Activated naive CD8-positive, alpha-beta T cell treated with anti-CD3 and anti-CD28 coated beads, Interleukin-2, amount 10 ng/mL, durations not matched to agents 7 days and 5 days (primary cell): ENCODE measurements at places on chromosomes 5 and 9.

GRCh38 chr9:18658804-18659705 lies 185.1 kb downstream of the ADAMTSL1 start:
- DNase-seq = no peak

- DNase-seq = no peak
Observed at GRCh38 chr9:136022731-136023409, 61.7 kb upstream of the UBAC1 start.

DNA sequence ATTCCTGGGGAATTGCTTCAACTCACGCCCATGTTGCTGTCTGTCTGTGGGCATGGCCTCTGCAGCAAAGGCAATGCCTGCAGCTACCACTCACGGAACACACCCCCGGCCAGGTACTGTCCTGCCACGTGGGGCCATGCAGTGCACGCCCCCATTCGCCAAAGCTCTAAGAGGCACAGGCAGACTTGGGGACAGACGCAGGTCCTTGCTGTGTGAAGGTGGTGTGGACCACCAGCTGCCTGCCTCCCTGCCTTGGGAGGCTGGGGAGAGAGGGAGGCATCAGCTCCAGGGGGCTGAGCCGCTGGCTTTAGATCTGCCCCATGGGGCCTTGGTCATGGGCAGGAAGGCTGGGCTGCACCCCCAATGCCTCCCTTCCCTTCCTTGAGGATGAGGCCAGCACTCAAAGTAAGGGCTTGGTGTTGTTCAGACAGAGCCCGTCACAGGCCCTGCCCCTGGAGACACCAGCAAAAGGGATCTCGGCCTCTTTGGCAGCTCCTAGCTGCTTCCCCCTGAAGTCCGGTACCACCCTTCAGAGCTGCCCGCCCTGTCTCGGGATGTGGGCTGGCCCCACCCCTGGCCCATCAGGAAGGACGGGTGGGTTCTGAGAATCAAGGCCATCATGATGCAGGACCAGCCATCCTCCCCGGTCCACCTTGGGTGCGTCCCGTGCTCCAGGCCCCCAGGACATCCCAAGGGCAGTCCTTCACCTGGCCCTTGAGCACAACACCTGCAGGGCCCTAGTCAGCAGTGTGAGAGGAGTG lies 2.3 kb downstream of the GRIN1 start:
- DNase-seq = no peak

DNA sequence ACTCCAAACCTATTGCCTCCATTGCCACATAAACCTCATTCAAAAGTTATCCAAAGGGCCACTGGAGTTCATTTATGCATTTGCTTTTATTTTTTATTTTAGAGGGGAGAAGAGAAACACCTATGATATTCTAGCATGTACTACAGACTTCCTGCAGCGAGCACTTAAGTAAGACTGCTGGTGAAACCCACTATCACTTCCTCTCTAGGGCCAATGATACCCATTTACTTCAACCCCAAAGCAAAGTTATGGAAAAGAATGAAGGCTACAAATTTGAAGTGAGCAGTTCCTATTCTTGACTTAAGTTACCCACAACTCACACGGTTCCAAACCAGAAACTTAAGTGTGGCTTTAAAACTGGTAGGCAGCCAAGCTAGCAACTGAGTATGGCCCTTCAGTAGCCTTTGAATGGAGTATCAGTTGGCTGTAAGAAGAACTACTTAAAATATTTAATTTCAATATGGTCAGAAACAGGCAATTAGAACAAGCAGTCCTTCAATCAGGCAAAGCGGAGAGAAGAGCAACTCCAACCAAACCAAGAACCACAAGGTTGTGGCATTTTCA lies 94.1 kb downstream of the GPR21 start:
- no peak for DNase-seq

DNA sequence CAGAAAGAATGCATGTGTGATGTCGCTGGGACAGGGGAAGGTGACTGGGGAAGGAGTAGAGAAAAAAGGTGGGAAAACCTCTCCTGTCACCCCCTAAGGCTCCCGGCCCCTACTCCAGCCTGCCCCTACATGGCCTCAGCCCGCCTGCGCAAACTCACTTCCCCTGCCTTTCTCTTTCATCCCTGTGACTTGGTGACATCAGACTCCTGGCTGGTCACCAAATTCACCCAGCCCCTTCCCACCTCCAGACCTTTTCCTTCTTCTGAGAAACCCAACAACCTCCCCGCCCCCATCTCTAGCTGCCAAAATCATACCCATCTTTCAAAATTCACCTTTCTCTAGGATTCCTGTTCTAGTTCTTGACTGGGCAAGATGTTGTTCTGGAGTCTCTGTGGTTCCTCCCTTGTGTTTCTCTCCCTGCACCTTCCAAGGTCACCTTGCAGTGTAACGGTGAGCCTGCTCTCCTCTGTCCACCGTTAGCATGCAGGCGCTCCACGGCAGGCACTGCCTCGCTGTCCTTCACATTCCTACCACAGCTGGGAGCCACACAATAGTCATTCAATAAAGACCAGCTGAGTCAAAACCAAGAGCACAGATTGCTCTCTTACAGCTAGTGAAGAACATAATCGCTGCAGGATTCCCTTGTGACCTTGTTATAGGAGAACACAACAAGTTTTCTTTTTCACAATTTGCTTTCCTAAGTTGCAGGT lies 134.5 kb downstream of the FANCC start:
- no peak for DNase-seq

GRCh38 chr9:123480096-123480495 lies 124.1 kb downstream of the CRB2 start:
- no peak for DNase-seq

- no peak for DNase-seq
Observed at GRCh38 chr5:128446-128845, 36.5 kb downstream of the PLEKHG4B start.

GRCh38 chr5:89445106-89445745 lies 562.2 kb upstream of the MEF2C start:
- DNase-seq = no peak

- DNase-seq = no peak
Observed at GRCh38 chr5:115377468-115378217, 81.2 kb upstream of the CCDC112 start.

- no peak for DNase-seq
Observed at GRCh38 chr5:157473383-157474320, 13.6 kb downstream of the NIPAL4 start.

GRCh38 chr5:39846144-39846543 lies 421.4 kb upstream of the DAB2 start:
- DNase-seq = no peak

DNA sequence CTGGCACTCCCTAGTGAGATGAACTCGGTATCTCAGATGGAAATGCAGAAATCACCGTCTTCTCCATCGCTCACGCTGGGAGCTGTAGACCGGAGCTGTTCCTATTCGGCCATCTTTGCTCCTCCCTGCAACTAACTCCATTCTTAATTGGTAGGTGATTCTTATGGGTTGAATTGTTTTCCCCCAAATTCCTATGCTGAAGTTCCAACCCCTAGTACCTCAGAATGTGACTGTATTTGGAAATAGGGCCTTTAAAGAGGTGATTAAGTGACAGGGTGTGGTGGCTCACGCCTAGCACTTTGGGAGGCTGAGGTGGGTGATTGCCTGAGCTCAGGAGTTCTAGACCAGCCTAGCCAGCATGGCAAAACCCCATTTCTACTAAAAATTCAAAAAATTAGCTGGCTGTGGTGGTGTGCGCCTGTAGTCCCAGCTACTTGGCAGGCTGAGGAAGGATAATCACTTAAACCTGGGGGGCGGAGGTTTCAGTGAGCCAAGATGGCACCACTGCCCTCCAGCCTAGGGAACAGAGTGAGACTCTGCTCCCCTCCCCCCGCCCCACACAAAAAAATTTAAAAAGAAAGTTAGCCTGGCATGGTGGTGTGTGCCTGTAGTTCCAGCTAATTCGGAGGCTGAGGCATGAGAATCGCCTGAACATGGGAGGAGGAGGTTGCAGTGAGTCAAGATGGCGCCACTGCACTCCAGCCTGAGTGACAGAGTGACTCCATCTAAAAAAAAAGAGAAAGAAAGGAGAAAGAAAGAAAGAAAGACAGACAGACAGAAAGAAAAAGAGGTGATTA lies 25.2 kb upstream of the FOCAD start:
- no peak for DNase-seq

DNA sequence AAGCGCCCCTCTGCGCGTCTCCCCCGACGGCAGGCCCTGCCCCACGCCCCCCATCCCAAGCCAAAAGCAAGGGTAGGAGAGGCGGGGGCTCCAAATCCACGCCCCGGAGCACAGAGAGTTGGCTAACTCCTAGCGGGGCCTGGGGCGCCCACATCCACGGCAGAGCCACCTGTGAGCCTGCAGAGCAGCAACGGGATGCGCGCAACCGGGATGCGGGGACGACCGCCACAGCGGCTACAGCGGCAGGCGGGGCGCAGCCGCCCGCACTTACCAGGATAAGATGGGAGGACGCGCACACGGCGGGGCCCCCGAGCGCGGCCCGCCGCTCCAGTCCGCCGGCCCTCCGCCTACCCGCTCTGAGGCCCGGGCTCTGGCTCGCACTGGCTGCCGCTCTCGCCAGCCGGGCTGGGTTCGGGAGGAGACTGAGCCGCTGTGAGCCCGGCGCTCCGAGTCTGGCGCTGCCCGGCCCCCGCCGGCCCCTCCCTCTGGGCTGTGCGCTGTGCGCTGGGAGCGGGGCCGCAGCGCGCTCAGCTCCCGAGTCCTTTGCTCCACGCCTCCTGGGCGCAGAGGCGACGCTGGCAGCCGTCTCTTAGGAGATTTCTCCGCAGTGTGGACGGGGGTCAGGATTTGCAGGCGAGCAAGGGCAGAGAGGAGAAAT lies at the start of gene SLC24A2:
SLC24A2 (minus strand) TSS at position 424 of the 658 bp plus-strand sequence.
- no peak for DNase-seq

GRCh38 chr9:70406434-70406862 lies 8.0 kb downstream of the KLF9 start:
- no peak for DNase-seq

DNA sequence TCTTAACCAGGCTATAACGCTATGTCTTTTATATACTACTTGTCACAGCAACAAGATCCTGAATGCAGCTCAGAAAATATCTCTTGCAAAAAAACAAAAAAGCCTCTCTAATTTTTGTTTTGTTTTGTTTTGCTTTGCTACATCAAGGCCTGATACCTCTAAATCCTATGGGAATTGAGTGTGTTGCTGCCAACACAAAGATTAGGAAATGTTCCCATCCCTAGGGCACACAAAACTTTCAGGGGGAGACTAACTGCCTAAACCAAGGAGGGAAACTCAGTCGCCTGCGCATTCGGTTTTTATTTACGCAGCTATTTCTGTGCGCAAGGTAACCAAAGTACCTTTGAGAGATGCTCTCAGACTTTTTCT lies 1.7 kb downstream of the SSBP2 start:
- DNase-seq = no peak

DNA sequence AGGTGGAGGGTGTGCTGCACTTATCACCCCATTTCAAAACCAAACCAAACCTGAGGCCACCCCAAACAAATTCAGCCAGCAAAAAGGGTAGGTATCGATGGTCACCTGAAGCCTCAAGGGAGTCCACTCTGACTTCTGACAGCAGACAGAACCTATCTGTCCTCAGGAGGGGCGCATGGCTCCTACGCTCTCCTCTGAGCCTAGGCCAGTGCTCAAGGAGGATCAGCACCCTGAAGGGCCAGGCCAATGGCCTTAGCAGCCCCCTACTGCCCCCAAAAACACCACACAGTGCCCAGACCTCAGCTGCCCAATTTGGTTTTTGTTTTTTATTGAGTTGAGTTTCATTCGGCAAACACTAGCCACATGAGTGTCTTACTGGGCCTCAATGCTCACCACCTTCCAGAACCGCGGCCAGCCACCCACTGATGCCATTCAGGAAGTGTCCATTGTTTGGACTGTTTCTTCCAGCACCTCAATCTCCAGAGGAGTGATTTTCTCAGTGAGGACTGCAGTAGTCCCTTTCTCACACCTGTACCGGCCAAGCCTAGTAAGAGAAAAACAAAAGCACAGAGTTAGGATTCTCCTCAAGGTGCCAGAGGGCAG lies 62.0 kb downstream of the PSMB7 start:
- no peak for DNase-seq

- no peak for DNase-seq
Observed at GRCh38 chr9:133927041-133927440, 65.1 kb downstream of the VAV2 start.

DNA sequence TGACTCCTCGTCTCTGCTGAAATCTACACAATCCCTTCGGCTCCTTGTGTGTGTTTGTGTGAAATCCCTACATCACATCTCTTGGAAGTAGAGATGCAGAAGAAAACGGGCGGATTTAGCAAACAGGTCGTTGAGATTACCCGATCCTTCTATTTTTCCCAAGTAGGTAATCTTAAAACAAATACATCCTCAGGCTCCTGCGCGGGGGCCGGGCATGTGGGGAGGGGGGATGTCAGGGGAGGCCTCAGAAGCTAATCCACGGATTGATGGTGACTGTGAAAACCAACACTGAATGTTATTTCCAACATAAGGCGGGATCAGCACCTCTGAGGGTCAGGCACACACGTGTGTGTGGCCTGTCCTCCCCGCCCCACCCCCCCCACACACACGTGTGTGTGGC lies 137.8 kb downstream of the ROR2 start:
- DNase-seq = no peak

- DNase-seq = no peak
Observed at GRCh38 chr5:38259809-38260160, 1.4 kb downstream of the EGFLAM start.

GRCh38 chr5:150349681-150350275 lies 7.7 kb upstream of the TCOF1 start:
- no peak for DNase-seq

DNA sequence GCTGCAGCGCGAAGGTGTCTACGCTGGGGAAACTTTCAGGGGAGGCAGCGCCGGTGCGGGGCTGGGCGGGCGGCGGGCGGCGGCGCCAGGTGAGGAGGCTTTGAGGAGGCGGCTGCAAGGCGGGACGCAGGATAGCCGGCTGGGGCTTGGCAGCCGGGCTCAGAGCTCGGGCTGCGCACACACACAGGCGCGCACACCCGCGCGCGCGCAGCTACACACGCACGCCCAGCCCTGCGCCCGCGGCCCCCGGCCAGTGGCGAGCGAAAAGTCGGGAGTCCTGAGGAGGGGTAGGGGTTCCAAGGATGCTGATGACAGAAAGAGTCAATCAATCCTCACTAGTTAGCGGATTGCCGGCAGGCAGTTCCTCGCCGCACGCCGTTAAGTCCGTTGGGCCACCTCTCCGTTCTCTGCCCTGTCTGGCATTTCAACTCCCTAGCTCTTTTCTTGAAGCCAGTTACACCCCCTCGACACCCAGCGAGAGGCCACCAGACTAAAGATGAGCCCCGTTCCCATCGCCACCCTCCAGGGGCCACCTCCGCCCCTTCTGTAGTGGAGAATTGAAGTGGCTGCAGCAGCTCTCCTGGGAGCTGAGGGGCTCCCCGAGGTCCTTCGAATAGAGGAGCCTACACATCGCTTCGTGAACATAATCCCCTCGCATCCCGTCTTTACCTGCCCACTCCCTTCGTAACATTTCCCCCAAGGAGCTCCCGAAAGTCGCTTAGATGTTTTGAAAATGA lies 1640.3 kb upstream of the C9orf72 start:
- DNase-seq = no peak
